ENCODE measurements at places on chromosomes 1 and 21.

- no peak for DNase-seq
Observed at GRCh38 chr1:91283421-91283726, 121.3 kb downstream of the HFM1 start.

GRCh38 chr21:33121715-33122475, 52.0 kb downstream of the OLIG1 start:
- no peak for DNase-seq

- DNase-seq, result no peak
Observed at GRCh38 chr1:113913887-113914664, 8.9 kb downstream of the DCLRE1B start.

GRCh38 chr1:119347858-119348257, 20.7 kb upstream of the HAO2 start:
- DNase-seq, result no peak

- no peak for DNase-seq
Observed at GRCh38 chr1:198265073-198265661, 108.4 kb downstream of the NEK7 start.

DNA sequence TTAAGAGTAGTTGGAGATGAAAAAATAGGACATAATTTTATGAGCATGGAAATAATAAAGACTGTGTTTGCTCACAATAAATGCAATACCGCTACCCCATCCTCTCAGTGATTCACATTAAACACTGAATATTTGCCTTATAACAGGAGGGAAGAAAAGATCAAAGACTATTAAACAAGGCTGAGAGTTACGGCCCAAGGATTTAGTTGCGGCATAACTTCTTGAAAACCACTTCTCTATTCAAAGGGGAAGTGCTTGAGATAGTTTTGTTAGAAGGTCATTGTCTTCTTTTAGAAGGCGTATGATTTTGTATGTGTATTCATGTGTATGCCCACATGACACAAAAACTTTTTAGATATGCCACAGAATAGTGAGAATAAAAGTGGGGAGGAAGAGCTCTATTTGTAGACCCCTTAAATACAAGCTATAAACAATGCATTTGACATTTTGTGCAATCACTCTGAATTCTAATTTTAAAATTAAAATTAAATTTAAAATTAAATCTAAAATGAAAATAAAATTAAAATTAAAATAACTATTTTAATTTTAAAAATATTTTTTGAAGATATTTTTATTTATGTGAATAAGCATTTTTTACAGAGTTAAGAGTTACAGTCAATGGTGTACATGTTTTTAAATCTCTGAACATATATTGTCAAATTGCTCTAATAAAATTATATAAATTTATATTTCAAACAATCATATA, 986.6 kb upstream of the ADAMTS5 start:
- DNase-seq, result no peak

- DNase-seq, result no peak
Observed at GRCh38 chr1:229279242-229279641, 8.3 kb downstream of the RAB4A start.

GRCh38 chr1:203512517-203512847, 18.5 kb downstream of the OPTC start:
- DNase-seq, result peak; percentile 9

DNA sequence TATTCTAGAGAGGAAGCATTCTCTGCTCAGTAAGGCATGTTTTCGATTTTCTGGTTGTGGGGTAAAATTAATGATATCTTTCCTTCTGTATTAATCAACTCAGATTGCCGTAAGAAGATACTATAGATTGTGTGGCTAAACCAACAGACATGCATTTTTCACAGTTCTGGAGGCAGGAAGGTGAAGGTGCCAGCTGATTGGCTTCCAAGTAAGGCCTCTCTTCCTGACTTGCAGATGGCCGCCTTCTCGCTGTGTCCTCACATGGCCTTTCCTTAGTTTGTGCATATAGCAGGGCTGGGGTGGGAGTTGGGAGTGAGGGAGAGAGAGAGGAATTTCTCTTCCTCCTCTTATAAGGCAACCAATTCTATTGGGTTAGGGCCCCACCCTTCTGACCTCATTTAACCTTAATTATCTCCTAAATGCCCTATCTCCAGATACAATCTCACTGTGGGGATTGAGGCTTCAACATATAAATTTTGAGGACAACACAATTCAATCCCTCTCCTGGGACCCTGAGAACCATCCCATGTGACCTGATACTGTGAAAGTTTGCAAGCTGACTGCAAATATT, 52.3 kb upstream of the MRPS6 start:
- no peak for DNase-seq

GRCh38 chr21:33561373-33561772, 18.5 kb downstream of the SON start:
- no peak for DNase-seq

DNA sequence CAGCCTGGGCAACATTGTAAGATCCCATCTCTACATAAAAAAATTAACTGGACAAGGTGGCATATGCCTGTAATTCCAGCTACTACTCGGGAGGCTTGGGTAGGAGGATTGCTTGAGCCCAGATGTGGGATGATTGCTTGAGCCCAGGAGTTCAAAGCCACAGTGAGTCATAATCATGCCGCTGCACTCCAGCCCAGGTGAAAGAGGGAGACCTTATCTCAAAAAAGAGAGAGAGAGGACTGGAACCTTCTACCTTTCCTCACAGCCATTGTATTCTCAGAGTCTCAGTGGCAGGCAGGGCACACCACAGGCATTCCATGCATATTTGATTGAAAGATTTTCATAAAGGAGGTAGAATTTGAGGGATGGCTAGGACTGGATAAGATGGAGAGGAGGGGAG, 78.4 kb downstream of the KIF14 start:
- DNase-seq, result no peak

DNA sequence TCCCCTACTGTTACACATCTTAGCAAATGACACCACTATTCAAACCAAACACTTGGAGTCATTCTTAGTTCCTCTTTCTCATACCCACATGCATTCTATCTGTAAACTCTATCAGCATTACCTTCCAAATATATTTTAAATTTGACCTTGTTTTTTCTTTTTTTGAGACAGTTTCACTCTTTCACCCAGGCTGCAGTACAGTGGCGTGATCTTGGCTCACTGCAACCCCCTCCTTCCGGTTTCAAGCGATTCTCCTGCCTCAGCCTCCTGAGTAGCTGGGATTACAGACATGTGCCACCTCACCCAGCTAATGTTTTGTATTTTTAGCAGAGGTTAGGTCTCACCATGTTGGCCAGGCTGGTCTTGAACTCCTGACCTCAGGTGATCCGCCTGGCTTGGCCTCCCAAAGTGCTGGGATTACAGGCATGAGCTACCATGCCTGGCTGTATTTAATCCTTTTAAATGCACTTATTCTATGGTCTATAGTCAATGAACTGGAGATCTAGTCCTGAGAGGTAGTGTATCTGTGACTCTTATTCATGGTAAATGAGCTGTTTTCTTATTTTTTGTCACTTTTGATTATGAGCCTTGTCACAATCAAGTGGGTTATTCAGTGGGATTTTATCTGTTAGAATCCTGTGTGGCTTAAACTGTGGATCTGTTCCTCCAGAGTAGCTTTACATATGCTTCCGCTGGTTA, 73.1 kb downstream of the GATAD2B start:
- DNase-seq, result no peak

GRCh38 chr1:115429241-115429640, 91.2 kb upstream of the NGF start:
- no peak for DNase-seq

- no peak for DNase-seq
Observed at GRCh38 chr1:112558634-112559033, 49.9 kb downstream of the WNT2B start.

- no peak for DNase-seq
Observed at GRCh38 chr1:6094246-6094645, 48.6 kb downstream of the KCNAB2 start.

DNA sequence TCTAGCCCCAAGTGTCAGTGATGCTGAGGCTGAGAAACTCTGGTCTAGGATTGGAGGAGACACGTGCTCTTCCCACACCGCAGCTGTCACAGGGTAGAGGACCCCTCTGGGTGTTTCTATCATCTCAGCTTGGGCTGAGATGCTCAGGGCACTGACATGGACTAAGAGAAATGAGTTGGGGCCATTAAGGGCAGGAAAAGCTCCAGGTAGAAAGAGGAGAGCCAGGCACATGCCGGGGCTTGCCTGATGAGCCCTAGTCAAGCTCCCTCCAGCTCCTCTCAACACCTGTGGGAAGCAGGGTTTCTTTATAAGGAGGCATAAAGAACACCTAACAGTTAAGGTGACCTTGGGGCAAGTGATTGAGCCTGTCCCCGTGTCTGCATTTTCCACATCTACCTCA, 17.3 kb downstream of the ABCA4 start:
- no peak for DNase-seq

GRCh38 chr1:30838996-30839395, 69.6 kb downstream of the SDC3 start:
- no peak for DNase-seq

DNA sequence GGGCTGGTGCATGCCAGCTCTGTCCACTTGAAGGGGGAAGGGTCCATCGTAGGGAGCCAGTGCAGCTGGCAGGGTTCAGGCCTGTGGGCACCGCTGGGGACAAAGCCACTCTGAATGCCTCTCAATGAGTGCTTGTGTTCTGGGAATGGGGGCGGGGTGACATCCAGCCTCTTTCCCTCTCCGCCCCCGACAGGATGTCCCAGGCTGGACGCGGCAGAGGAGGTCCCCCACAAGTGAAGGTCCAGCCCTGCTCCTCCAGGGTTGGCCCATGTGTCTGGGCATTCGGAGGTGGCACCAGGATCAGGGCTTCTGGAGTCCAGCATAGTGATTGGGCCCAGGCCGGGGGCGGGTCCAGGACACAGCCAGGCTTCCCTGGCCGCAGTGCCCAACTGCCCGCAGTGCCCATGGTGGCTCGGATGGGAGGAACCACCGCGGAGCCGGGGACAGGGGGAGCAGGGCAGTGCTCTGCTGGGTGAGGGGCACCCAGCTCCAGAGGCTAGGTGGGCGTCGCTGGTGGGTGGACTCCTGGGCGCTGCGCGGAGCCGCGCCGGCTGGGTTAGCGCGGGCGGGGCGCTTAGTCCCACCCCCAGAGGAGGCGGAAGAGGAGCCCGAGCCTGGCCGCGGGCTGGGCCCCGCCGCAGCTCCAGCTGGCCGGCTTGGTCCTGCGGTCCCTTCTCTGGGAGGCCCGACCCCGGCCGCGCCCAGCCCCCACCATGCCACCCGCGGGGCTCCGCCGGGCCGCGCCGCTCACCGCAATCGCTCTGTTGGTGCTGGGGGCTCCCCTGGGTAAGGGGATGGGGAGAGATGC, at the start of gene SHISA4:
Gene SHISA4, plus strand, starts transcription at position 617 of the 808 bp plus-strand sequence. Its CDS starts 97 bp downstream, at position 714.
- no peak for DNase-seq

All from NCI-H748 treated with DMSO at 0.1 percent for 48 hours (cell line).